Stimulated activated CD4-positive, alpha-beta T cell treated with anti-CD3 and anti-CD28 coated beads, TNF-alpha, amount 100 ng/mL, for 24 hours (primary cell): ENCODE measurements at places on chromosomes 13 and 19.
A peak's percentile ranks its signal among the peaks of the same experiment; 100 is the strongest.

- no peak for DNase-seq
Observed at GRCh38 chr19:35353635-35354034, 4.6 kb upstream of the FFAR3 start.

DNA sequence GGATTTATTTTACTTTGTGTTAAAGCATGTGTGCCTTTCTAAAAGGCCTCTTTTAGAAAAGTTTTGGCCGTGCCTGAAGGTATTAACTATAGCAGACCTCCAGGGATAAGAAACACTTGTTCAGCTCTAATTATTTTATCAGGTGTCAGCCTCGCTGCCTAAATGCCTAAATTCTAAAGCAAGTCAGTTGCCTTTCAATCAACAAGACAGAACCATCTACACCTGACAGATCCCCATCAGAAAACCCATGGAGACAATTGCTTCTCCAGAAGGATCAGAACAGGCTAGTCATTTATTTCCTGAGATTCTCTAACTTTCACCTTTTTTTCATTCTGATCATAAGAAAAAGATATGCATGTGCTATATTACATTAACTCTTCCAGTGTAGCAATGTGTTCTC, 171.4 kb upstream of the GPC6 start:
- DNase-seq: no peak

GRCh38 chr13:20127562-20128458, 33.0 kb downstream of the GJA3 start:
- no peak for DNase-seq

DNA sequence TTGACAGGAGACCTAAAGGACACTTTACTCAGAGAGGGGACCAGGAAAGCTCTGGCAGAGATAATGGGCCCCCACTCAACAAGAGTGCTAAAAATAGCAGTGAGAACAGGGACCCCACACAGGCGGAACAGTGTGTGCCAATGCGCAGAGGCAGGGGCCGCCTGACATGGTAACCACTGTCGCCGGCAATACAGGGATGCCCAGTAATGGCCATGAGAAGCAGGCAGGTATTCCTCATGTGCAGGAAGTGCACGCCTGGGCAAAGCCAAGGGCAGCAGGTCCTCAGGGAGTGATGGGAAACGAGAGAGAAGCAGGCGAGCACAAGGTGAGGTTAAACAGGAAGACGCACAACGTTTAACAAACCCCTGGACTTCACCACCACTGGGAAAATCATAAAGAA, 757.1 kb downstream of the LIG4 start:
- no peak for DNase-seq

- DNase-seq: no peak
Observed at GRCh38 chr13:98752467-98753290, at the start of gene SLC15A1. SLC15A1 (minus strand) TSS chr13:98752672; CDS start chr13:98752598, 74 bp downstream.

GRCh38 chr19:11560404-11561051, 1.5 kb upstream of the ELOF1 start:
- peak; percentile 31 for DNase-seq

- DNase-seq: no peak
Observed at GRCh38 chr13:26923824-26924605, 163.4 kb upstream of the GPR12 start.

- no peak for DNase-seq
Observed at GRCh38 chr13:102556806-102557205, 40.0 kb upstream of the TPP2 start.

GRCh38 chr19:39483141-39483540, 2.5 kb downstream of the TIMM50 start:
- DNase-seq: no peak

DNA sequence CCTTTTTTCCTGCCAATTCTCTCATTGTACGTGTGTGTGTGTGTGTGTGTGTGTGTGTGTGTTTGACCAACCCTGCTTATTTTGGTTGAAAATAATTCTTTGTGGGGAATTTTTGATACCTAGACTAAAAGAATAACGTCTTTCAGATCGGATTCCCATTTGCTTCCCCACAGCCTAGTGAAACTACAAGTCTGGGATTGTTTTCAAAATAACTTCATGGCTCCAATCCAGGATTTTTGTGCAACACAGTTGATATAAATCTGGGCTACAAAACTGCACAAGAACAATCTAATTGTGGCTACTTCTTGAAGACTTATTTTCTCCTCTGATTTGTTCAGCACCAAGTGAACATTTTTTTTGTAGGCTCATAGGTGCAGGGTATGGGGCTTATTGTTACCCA, 332.8 kb upstream of the MIR17HG start:
- DNase-seq: no peak

GRCh38 chr19:1503089-1503924, 9.5 kb downstream of the ADAMTSL5 start:
- peak; percentile 42 for DNase-seq

DNA sequence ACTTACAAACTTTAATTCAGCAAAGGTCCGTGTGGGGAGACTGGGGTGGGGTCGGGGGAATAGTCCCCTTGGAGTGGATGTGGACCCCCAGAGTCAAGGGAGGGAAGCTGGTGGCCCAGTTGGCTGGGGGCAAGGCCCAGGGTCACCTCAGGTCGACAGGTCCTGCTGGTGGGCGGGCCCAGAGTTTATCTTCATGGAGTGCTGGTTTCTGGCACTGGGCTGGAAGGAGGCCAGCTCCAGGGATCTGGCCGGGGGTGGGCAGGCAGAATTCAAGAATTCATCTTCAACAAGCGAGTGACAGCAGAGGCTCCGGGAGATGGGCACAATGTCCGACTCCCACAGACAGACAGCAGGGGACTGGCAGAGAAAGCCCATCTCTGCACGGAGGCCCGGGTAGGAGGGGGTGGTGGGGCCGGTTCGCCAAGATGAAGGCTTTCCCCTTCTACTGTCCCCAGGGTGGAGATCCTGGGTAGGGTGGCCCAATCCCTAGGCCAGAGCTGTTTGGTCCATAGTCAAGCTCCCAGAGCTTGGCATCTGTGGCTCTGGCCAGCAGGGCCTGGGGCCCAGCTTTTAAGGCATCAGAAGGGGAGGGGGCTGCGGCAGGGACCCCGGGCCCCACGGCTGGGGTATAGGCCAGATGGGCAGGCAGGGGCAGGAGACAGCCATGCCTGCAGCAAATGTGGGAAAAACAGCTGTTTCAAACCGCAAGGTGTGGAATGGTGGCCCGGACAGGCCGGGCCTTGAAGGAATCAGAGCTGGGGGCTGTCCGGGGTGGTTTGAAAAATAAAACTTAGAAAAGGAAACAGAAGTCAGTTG, 622 bp upstream of the FDX2 start:
- no peak for DNase-seq

- no peak for DNase-seq
Observed at GRCh38 chr13:78958006-78958405, 299.1 kb upstream of the OBI1 start.

DNA sequence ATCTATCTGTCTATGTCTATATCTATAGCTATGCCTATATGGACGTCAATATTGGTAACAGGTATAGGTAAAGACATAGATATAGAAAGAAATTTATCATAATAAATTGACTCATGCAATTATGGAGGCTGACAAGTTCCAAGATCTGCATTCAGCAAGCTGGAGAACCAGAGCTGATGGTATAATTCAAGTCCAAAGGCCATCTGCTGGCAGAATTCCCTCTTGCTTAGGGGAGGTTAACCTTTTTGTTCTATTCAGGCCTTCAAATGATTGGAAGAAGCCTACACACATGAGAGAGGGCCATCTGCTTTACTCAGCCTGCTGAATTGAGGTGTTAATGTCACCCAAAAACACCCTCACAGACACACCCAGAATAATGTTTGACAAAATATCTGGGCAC, 10.8 kb downstream of the RASL11A start:
- no peak for DNase-seq

- no peak for DNase-seq
Observed at GRCh38 chr13:111908361-111908760, 158.6 kb upstream of the SOX1 start.

DNA sequence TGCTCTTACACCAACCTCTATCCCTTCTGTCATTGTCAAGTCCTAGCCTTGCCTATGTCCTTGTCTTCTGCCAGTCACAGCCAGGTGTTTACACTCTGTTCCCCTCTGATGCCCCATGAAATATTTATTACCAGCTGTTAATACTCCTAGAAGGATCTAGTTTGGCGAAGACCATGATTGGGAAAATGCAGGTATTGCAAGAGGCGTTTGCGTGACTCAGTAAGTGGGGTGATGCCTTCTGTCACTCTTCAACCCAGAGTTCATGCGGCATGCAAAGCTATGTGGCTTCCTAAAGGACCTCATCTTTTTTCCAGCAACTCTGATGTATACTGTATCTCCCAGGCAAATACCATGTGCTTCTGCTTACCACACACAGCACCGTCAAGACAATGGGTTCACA, 81.8 kb upstream of the GJB6 start:
- no peak for DNase-seq

- DNase-seq: no peak
Observed at GRCh38 chr13:42706286-42706685, 75.1 kb upstream of the FAM216B start.

DNA sequence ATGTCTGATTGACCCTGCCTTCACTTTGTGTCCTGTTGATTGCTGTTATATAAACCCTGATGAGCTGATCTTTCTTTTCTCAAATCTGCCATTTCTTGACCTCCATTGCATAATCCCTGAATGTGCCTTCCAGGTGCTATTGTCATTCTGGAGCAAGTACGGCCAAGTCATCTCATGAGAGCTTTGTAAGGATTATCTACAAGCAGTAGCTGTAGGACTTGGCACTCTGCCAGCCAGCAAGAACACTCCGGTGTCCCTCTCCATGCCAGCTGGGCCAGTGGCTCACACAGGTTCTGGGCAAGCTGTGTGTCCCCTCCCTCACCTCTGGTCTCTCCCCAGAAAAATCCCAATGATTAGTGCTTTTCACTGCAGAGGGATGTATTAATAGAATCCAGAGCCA, 348.1 kb downstream of the FOXO1 start:
- DNase-seq: no peak

DNA sequence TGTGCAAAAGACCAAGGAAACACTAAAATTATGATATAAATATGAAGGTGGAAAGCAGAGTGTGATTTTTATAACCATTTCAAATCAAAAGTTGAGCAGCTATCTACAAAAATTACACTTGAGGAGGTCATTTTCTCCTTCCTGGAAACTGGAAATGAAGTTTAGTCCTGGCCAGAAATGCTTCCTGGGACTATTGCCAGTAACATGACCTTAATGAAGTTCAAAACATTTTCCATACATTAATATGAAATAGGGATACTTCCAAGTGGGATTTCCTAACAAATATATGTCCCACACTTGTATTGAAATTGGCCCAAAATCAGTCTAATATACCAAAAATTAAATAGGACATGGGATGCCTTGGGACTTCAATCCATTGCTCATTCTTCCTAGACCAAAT, 1556.8 kb upstream of the MIR17HG start:
- DNase-seq: no peak

DNA sequence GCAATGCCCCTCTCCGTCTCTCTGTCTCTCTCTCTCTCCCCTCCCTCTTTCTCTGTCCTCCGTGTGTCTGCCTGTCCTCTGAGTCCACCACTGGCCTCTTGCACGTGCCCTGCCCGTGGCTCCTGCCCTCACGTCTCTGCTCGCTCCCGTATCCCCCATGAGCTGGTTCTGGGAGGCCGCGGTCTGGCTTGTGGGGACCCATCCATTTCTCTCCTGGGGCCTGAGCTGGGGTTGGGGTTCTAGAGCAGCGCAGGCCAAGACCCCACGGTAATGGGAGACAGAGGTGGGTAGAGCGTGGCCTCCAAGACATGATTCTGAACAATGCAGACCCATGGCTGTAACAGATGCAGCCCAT, 19.0 kb downstream of the C2CD4C start:
- DNase-seq: no peak

DNA sequence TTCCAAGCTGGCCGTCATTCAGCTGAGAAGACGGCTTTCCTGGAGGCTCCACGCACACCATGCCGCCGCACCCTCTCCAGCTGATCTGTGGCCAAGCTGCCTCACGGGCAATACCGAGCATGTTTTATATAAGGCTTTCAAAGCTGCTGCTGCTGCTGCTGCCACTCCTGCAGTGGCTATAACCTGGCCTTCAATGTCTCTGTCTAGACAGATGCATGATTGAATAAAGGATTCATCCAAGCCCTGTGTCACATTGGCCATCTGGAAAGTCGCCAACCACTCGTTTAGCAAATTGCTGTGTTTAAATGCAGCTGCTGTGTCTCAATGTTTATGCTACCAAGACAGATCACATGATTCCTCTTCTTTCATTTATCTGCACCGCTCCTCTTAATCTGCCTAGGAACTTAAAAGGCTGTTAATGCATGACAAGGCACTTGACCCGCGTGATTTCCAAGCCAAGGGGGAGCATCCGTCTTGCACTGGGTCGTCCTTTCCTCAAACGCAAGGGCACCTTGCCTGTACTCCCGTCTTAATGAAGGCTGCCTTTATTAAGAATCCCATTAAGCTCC, 114.3 kb downstream of the TEX26 start:
- no peak for DNase-seq

DNA sequence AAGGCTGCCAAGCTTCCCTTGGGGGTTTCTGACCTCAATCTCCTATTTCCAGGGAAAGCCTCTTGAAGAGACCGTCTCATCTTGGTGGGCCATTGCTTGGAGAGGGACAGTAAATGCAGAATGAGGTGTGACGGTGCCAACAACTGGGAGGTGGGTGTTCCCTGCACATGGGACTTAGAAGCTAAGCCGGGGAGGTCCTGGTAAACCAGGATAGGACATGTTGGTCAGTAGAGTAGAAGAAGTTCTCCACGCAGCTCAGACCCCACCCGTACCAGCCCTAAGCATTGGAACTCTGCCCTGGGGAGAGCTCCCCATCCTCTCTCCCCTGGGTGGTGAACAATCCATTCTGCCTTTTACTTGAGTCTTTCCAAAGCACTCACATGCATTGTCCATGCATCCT, 92.0 kb downstream of the SOX1 start:
- DNase-seq: no peak

DNA sequence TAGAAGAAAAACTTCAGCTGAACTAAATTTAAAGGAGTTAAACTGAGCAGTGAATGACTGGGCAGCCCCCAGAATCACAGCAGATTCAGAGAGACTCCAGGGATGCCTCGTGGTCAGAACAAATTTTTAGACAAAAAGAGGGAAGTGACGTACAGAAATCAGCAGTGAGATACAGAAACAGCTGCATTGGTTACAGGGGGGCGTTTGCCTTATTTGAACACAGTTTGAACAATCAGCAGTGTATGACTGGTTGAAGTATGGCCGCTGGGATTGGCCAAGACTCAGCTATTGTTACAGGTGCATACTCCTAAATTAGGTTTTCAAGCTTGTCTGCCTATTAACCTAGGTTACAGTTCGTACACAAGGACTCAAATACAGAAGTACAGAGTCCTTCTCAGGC, 2.2 kb upstream of the SPRYD7 start:
- no peak for DNase-seq

- no peak for DNase-seq
Observed at GRCh38 chr13:90362707-90363106, 984.8 kb upstream of the MIR17HG start.

DNA sequence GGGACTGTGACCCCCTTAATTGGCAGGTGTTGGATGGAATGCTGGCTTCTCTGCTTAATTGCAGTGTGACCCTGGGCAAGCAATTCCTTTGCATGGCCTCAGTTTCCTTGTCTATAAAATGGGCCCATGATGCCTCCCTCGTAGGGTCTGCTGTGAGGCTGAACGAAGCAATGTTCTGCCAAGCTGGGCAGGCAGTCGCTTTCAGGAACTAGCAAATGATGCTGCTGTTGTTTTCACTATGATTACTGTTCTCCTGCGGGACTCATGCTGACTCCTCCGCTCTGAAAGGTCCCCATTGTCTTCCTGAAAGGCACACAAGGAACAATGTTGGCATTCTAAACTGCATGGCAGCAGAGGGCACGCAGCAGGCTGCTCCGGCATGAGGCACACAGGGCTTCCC, 6.8 kb downstream of the BICRA start:
- no peak for DNase-seq

GRCh38 chr13:44426461-44426860, 52.8 kb downstream of the SERP2 start:
- no peak for DNase-seq
